Endothelial cell (in vitro differentiated cells): ENCODE measurements at places on chromosomes 4 and X.

DNA sequence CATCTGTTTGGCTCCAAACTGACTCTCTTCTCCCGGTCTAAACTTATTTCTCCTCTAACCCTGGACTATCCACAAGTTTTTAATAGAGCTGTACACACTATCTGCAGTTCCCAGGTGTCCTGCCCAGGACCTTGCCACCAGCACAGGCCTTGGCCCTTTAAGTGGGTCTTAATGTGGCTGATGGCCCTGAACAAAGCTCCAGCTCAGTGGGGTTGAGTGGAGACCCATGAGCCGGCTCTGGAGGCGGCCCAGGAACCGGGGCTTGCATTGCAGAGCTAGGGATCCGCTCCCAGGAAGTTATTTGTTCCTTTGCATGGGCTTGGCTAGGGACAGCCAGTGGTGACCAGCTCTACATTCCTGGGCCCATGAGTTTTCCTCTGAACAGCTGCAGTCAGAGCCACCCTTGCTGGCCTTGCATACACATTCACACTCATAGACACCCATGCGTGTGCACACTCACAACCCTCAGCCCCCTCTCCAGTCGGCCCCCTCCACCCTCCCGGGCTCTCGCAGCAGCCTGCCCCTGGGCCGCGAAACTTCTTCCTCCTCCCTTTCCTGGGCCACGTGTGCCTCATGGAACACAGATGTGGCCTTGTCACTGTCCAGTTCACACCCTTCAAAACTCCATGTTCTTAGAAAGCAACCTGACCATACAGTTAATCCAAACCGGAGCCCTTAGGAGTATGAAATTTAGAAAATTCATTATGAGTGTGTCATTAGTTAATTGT lies 58.2 kb downstream of the GPR143 start:
- DNase-seq: no peak

DNA sequence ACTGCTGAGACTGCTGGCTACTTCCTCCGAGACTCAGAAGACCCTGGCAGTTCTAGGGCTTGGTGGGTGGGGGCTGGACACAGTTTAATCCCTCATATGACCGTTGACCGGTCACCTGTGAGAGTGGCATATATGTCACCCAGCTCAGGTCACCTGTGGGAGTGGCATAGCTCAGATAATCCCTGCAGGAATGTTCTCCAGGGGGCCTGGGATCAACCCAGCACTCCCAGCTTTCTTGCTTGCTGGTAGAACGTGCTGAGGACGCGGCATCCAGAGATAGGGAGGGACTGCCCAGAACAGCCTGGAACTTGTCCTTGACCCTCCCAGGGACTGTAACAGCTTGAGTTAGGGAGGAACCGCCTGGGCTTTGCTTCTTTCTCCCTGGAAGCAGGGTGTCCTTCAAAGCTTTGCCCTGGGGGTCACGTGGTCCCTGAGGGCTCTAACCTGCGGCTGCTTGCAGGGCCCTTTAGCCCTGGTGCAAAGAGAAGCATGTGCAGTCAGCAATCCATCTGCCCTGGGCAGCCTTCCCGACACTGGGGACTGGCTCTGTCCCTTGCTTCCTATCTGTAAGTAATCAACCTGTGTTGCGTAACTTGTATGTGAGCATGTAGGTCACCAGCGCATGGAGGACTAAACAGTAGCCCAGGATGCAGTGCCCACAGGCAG lies 55.3 kb downstream of the ZFYVE28 start:
- no peak for DNase-seq

DNA sequence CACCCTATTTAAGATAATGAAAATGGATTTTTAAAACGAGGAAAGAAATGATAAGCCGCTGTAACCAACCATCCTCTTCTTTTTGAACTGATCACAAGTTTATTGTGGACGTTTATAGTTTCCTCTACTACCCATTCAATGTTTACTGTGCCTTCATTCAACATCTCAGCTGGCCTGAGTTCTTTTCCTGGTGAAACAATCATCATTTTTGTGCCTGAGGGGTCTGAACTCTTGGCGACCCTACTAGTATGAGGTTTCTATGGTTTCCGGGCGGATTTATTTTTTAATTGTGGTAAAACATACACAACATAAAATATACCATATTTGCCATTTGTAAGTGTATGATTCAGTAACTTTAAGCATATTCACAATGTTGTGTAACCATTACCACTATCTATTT lies 100.7 kb downstream of the SPRY1 start:
- DNase-seq: no peak

- no peak for DNase-seq
These were observed 200.3 kb upstream of the BCOR start for GRCh38 chrX:40298069-40298468.

GRCh38 chr4:7854697-7855370 lies 84.8 kb downstream of the AFAP1 start:
- no peak for DNase-seq

- DNase-seq: no peak
These were observed 478 bp upstream of the PLXNA3 start for GRCh38 chrX:154457491-154458115.

GRCh38 chr4:7448036-7448435 lies 13.3 kb upstream of the PSAPL1 start:
- no peak for DNase-seq

- DNase-seq: peak; percentile 80
These were observed 2.2 kb downstream of the MAMLD1 start for GRCh38 chrX:150365051-150365989.

GRCh38 chr4:53693909-53694308 lies 102.6 kb upstream of the LNX1 start:
- no peak for DNase-seq

DNA sequence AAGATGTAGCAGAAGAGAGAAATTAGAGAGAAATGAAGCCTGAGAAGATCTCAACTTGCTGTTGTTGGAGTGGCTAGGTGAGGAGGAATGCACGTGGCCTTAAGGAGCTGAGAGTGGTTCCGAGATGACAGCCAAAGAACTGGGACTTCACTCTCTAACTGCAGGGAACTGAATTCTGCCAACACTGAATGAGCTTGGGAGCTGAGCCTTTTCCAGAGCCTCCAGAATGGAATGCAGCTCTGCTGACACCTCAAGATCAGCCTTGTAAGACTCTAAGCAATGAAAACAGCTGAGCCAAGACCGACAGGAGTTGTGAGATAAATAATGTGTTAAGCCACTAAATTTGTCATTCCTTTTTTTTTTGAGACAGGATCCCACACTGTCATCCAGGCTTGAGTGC lies 73.0 kb downstream of the TLL1 start:
- no peak for DNase-seq

DNA sequence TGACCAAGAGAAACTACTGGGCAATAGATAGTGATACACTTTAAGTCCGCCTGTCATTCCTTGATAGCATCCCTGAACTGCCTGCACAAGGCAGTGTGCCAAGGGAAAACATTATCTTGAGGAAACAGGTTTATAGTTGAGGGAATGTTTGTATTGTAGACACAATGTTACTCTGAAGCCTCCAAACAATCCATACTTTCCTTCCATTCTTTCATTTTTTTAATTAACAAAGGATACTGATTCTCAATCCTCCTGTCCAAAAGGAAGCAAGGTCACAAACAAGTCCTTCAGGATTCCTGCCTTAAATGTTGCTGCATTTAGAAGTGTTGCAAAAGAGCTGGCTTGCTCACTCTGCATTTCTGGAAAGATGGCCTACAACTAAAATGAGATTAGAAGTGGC lies 61.7 kb upstream of the PRSS48 start:
- DNase-seq: no peak

DNA sequence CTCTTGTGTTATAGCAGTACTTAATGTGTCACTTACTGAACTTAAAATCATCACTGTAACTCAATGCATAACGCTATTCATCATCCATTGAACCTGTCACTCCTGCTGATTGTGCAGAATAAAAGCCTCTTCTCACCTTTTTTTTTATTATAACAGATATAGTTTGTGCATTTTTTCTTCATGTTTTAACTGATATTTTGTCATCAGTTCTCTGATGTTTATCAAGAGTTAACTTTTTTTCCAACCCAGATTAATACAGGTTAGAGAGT lies 100.4 kb downstream of the SLIT2 start:
- no peak for DNase-seq

DNA sequence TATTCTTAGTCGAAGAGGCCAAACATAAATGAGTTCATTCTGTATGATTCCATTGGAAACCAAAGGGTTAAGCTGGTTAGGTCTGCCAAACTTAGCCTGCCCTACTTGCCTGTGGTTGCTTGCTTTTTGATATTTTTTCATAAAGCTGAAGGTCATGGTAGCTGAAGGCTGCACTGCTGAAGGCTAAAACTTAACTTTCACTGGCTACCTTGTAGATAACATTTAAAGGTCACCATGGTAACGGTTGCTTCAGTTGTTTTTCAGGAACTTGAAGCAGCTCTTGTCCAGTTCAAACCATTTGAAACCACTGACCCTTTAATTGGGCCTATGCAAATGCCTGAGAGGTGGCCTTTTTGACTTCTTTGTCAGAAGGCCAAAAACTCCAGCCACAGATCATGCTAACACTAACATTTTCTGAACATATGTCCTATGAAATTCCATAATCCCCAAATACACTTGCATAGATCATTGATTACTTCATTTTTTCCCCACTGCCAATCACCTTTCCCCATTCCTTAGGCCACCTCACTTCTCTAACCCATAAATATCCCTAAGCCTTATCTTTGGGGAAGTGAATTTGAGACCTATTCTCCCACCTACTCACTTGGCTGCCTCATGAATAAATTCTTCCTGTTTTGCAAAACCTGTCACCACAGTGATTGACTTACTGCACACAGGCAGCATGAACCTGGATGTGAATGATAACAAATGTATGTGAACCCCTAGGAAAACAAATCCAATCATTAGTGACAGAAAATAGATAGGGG lies 10.7 kb upstream of the SMIM10L2A start:
- DNase-seq: no peak

DNA sequence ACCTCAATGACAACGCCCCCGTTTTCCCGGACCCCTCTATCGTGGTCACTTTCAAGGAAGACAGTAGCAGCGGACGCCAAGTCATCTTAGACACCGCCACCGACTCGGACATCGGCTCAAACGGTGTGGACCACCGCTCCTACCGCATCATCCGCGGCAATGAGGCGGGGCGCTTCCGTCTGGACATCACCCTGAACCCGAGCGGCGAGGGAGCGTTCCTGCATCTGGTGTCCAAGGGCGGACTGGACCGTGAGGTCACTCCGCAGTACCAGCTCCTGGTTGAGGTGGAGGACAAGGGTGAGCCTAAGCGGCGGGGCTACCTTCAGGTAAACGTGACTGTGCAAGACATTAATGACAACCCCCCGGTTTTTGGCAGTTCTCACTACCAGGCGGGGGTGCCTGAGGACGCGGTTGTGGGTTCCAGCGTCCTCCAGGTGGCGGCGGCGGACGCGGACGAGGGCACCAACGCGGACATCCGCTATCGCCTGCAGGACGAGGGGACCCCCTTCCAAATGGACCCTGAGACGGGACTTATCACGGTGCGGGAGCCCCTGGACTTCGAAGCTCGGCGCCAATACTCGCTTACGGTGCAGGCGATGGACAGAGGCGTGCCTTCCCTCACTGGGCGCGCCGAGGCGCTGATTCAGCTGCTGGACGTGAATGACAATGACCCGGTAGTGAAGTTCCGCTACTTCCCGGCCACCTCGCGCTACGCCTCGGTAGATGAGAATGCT lies 2.2 kb downstream of the FAT4 start:
- DNase-seq: peak; percentile 26

DNA sequence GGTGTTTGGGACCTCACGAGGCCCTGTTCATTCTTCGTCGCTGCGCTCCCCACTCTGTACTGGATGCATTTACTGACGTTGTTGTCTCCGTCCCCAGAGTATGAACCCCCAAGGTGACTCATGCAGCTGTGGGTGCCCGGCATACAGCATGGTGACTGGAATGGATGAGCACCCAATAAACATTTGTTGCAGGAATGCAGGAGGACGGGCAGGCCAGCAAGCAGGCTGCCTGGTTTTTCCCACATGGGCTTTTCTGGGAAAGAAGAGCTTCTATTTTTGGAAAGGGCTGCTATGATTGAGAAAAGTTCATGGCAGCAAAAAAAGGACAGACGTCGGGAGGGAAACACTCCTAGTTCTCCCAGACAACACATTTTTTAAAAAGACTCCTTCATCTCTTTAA lies 893 bp upstream of the SOD3 start:
- DNase-seq: no peak

DNA sequence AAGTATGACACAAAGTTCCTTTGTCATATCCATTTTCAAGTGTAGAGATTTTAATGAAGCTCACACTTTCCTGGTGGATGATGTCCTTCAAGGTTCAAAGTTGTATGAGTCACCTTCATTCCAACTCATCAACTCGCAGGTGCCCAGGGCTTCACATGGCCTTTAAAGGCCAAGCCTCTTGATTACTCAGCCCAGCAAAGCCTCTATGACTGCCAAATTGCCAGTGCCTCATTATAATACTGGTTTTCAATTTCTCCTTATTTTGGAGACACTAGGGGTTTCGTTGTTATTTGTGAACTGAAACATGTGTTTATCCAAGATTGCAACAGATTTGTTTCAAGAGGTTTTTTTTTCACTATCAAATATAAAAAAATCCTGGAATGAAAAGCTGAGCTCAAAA lies 45.9 kb upstream of the PPP3CA start:
- no peak for DNase-seq

DNA sequence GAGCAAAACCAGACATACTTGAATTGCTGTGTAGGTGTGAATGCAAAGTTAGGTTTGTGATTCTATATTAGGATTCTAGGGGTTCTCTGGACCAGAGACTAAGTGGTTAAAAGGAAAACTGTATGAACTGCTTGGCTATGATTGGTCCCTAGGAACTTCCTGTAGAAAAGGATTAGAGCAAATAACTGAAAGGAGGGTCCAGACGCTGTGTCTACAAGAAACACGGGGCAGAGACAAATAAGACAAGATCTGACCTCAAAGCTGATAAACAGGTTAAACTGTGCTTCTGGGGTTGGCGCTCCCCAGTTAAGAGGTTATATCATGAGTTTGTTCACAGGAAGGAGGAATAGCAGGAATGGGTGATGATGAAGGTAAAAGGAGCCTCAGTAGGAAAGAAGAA lies 183.6 kb downstream of the MGST2 start:
- DNase-seq: no peak

DNA sequence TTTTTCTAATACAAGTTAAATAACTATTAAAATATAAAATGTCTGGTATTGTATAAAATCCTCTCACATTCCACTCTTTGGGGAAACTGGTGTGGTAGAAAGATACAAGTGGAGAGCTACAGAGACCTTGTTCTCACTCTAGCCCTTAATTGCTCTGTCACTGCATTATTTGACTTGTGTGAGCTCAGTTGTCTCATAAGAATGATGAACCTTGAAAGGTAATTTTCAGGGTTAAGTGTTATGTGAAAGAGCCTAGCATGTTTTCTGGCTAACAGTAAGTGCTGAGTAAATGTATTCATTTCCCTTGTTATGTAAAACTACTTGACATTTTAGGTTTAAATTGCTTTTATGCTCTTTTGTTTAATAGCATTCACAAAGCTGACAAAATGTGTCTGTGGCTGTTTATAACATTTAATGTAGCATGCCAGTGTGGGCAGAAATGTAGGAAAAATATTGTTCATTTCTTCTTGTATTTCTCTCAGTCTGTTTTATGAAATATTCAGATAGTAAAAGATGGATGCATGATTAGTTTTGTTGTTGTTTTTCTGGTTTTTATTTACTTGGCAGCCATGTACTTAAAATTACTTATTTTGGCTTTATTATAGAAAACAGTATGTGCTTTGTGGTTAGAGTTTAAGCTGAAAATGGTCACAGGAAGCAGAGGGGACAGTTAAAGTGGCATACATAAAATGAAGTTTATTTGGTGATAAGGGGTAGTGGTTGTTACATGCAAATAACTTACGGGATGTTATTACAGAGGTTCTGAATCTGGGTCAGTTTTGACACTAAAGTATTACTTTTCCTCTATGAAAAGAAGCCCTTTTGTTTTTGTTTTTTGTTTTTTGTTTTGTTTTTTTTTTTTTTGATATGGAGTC lies 29.2 kb downstream of the SLAIN2 start:
- DNase-seq: no peak

- no peak for DNase-seq
These were observed 22.8 kb upstream of the SH3RF1 start for GRCh38 chr4:169293343-169294176.
